Cerebellar nuclear complex (tissue), 1 donor: ENCODE measurements at places on chromosomes 16 and 17.

- DNase-seq = no peak
Observed at GRCh38 chr17:77569846-77570564, 388.5 kb upstream of the TNRC6C start.

DNA sequence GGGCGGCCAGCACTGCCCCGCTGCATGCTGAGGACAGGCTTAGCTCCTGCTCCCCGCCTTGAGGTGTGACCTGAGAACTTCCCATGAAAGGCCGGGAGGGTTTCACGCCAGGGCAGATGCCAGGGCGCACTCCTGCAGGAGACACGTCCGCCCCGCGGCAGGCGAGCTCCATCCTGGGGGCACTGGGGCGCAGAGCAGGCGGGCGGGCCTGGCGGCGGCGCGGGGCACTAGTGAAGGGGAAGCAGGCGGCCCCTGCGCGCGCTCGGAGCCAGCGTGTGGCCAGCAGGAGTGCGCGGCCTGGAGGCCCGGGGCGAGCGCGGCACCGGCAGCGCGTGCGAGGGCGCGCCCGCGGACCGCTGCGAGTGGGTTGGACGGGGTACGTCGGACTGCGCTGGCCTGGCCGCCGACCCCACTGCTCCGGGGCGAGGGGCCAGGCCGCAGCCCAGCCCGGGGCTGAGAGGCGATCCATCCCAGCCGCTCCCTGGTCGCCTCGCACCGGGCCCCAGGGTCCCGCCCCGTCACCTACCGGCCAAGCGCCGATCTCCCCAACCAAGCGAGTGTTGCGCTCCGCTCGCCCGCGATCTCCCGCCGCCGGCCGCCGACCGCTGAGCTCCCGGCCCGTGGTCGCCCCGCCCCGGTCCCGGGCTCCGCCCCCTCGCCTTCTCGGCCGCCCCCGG lies at the start of gene MAP3K14:
Gene MAP3K14 (minus strand): TSS at position 587 of the 677 bp plus-strand sequence. CDS start 26,275 bp downstream, outside the sequence.
- no peak for DNase-seq

DNA sequence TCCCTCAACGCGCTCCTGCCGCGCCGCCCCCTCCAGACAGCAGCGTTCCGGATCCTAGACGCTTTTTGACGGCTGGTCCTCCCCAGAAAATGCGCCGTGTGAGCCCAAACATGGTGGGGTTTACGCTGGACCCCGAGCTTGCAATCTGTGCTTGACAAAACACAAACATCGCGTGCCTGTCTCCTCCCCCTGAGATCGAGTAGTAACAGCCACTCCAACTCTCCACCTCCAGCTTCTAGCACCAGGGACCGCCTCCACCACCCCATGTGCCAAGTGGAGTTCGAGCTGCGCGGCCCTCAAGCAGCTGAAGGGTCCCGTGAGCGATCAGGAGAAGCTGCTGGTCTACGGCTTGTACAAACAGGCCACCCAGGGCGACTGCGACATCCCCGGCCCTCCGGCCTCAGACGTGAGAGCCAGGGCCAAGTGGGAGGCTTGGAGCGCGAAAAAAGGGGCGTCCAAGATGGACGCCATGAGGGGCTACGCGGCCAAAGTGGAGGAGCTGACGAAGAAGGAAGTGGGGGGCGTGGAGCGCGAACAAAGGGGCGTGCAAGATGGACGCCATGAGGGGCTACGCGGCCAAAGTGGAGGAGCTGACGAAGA lies 656 bp upstream of the GEMIN4 start:
- DNase-seq = no peak

DNA sequence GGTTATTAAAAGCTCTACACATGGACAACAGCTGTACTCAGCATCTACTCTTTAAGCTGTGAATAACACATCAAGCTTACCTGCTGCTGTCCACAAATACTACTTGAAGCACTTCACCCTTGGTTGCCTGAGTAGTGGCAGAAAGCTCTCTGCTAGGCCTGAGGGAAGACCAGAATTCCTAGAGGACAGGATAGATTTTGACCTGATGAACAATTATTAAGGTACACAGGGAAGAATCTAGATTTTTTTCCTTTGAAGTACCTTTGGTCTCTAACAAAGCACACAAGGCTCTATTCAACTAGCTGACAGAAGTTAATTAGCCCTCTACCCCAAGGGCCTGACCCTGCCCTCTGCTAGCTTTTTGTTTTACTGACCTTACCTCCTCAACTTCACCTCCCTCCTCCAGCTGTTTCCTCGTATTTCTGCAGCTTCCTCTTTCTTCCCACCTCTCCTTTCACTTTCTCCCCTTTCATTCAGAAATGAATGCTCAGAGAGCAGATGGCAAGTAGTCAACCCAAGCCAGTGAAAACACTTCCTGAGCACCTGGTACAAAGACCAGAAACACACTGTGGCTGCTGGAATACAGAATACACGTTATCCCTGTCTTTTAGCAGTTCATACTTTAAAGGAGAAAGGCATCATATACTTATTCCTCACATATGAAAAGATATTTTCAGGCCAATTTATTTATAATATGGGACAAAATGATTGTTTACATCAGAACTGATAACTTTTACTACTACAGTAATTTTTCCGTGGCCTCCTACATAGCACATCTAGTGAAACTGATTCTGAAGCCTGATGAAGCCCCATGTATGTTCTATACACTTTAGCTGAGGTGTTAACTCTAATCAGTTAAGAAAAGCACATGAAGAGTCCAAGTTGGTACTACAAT lies 5.7 kb upstream of the VEZF1 start:
- no peak for DNase-seq

DNA sequence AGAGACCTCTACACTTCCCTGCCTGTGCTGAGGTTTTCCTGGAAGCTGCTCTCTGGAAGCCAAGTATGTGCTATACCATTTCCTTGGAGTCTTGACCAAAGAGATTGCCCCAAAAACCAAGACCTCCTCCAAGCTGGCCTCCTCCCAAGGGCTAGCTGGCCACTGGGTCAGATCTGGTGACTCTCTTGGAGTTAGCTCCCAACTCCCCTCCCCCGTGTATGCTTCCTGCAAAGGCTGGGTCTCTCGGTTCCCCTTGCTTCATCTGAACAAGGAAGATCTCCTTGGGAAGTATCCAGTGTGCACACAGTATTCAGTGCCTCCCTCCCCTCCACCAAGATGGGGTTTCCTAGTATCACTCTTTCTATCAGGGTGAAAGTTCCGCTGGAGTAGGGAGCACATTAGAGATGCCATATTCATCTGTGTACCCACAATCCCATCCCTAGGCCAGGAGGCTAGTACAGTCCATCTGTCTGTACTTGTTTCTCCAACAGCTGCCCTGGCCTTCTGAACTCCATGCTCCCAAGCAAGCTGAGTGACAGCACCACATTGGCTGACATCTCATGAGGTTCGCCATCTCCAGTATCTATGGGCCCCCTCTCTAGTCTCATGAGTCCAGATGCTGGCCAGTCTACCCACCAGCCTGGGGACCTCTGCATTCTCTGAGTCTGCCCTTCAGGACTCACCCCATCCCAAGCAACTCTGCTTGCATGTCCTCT lies 3.2 kb downstream of the GAS7 start:
- no peak for DNase-seq

- DNase-seq = no peak
Observed at GRCh38 chr16:78390092-78390491, 290.6 kb downstream of the WWOX start.

DNA sequence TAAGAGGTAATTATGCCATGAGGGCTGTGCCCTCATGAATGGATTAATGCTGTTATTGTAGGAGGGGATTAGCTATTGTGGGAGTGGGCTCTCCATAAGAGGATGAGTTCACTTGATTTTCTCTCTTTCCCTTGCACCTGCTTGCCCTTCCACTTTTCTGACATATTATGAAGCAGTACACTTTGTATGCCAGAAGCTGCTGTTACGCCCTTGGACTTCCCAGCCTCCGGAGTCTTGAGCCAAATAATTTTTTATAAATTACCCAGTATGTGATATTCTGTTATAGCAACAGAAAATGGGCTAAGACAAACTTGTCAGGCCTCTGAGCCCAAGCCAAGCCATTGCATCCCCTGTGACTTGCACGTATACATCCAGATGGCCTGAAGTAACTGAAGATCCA lies 38.4 kb downstream of the PSMD12 start:
- no peak for DNase-seq
